Activated CD8-positive, alpha-beta memory T cell treated with anti-CD3 and anti-CD28 coated beads for 48 hours (primary cell): ENCODE measurements at places on chromosomes 2 and 18.

DNA sequence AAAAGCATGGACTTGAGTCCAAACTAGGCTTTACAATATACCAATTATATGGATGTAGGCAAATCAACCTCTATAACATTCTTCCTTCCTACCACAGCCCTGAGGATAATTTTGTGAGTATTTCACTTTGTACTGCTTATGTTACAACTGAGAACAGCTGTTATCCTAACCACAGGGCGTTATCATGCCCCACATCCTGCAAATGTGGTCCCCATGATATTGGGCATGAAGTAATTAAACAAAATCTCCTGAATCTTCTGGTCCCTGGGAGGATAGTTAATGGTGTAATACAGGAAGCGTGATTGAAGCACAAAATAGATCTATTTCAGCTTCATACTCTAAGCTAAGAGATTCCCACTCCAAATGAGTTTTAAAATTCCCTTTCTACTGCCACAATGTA, 223.6 kb downstream of the CDH20 start:
- no peak for DNase-seq

- DNase-seq: no peak
Observed at GRCh38 chr2:209305026-209305425, 118.8 kb upstream of the MAP2 start.

DNA sequence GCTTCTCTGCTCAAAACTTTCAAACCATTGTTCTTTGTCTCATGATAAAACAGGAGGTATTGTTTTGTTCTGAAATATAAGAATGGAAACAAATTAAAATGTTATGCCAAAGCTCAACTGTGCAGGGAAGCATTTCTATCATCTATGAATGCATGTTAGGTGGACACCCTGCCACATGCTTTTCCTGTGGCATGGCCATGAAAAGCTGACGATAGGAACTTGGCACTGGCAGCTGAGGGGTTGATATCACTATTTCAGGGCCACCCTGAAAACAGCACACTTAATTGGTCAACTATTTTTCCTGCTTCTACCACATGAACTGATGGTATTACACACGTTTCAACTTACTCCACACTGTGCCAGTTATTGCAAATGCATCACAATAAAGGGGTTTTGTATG, 157.3 kb downstream of the MREG start:
- DNase-seq: no peak

- no peak for DNase-seq
Observed at GRCh38 chr18:31273812-31274527, 44.0 kb upstream of the DSG1 start.

DNA sequence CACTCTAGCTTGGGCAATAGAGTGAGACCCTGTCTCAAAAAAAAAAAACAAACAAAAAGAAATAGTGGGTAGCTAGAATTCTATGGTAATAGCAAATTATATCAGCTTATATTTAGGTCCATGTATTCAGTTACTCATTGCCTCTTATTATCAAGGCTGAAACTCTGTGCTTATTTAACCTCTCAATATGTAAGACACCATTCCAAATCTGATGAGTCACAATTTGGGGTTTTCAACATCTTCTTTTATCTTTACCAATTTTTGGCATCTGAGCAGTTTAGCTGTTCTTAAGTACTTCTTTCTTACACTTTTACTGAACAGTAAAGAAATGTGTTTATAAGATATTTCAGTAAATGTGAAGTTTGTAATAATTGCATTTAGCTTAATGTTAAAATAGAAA, 69.3 kb downstream of the TTC27 start:
- DNase-seq: no peak
